Lung (tissue), 17 donors: ENCODE measurements at places on chromosomes 2 and 18.

DNA sequence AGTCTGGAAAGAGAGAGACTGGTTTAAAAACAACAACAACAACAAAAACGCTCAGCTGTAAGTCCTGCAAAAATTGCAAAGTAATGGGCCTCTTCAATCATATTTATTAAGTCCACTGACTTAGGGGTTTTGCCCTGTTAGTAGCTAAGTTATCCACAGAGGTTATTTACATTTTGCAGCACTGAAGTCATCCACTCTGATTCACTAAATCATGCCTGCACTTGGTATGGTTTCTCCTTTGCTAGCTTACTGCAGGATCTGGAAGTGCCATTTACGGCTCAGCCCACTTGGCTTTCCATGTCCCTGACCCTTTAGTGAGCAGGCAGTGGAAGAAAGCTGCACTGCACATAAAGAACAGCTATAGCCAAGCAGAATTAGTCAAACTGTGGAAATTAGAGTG is 484.4 kb downstream of the NRXN1 start:
- DNase-seq = no peak

DNA sequence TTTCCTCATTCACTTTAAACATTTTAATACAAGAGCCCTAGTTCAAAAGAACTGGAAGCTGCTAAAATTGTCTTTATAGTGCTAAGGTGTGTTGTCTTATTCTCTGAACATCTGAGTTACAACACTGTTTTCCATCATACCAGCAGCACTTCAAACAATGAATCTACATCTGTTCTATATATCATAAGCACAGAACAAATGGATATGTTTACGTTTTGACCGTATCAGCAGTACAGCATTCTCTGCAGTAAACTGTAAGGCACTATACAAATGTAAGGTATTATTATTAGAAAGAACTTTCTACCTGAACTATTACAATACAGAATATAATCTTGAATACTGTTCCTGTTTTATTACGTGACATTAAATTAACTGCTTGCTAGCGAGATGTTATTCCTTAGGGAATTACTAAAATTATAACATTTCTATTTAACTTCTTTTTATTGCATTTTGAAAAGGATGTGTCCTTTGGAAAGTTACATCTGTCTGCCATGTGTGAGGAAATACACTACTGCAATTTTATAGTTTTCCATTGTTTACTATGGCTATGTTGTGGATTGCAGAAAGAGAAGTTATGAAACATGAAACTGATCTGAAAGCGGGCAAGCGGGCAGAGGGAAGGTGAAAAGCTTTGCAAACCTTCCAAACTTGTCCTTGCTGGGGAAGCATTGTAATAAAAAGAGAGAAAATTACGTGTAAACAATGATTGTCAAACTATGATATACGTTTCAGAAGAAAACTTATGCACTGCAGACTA is 13.7 kb downstream of the NCKAP1 start:
- peak; percentile 32 for DNase-seq

DNA sequence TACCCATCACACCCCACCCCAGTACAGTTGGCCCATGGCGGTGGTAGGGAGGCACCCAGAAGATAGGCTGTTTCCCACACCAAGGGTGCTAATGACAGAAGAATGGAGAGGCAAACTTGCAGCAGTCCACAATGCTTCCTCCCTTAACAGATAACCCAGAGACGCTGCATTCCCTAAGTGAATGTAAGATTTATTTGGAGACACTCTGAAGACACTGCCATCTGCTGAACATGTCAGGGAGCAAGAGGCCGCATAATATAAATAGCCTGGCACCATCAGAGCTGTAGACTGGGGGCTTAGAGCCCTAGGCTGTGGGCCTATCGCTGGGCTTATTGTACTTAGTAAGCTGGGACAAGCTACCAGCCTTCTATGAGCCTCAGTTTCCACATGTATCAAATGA is 2.2 kb upstream of the IWS1 start:
- no peak for DNase-seq

DNA sequence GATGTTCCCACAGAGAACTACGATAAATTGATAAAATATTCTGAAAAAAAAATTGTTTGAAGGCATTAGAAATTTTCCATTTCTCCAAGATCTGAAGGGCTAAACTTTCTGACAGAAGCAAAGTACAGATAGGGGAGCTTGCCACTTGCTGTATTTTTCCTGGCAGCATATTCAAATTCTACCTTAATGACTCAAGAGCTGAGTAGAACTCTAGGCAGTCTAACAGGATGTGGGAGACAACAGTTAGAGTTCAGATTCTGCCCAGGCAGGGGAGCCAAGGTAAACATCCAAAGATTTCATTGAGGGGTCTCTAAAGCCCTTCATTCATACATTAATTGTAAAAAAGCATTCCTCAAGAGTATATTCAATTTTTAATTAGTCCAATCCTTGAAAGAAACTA is 46.0 kb upstream of the RIT2 start:
- no peak for DNase-seq

DNA sequence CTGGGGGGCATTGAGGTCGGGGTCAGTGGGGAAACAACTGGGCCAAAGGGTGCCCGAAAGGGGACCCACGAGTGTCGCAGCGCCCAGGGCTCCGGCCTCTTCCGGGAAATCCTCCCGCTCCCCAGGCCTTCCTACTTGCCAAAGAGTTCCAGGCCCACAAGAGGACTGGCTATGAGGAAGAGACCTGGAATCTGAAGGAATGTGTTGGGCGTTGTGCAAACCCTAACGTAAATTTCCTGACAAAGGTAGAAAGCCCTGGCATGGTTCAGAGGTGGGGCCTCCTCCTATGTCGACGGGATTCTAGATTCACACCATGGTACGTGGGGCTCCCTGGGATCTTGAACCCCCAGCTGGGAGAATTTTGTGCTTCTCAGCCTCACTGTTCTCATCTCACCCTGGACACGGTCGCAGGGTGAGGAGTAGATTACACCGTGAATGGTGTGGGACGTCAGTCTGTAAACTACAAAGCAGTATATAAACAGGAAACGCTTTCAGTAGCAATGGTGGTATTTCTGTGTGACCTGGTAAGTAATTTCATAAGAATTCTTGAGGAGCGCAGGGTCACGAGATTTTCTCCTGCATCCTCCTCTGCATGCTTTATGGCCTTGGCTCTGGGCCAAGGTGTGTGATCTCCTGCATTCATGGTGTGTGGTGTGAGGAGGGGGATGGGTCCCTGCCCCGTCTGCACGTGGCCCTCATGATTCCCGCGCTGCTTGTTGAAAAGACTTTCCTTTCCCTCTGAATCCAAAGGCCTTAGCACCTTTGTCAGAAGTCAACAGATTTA is 868 bp downstream of the HSBP1L1 start:
- DNase-seq = peak; percentile 59

DNA sequence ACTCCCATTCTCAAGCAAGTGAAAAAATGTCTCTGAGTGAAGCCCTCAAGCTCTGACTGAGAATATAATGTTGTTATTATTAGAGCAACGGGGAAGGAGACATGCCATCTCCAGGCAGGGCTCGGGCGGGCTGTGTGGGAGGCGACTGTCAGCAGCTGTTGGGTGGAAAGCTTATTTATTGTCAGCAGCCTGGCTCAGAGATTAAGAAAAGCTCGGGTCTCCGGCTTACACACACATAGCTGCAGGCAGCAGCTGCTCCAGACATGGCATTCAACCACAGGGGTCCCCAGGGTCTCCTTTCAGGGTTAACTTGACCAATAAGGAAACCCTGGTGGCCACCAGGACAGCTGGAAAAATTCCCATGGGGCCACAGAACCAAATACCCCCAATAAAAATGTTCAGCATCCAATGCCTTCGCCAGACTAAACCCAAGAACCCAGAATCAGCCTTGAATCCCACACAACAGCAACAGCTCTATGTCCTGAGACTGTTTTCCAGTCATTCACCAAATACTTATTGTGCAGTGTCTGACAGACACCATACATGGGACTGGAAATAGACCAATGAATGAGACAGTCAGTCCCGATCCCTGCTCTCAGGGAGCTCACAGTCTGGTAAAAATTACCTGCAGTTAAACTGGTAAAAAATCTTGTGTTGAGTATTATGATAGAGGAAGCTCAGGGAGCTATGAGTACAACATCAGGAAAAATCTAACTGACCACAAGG is 70.5 kb upstream of the RTN4 start:
- DNase-seq = peak; percentile 86
